Activated CD8-positive, alpha-beta memory T cell treated with anti-CD3 and anti-CD28 coated beads, Interleukin-2, amount 50 U/mL, for 4 hours (primary cell): ENCODE measurements at places on chromosomes 4 and X.

DNA sequence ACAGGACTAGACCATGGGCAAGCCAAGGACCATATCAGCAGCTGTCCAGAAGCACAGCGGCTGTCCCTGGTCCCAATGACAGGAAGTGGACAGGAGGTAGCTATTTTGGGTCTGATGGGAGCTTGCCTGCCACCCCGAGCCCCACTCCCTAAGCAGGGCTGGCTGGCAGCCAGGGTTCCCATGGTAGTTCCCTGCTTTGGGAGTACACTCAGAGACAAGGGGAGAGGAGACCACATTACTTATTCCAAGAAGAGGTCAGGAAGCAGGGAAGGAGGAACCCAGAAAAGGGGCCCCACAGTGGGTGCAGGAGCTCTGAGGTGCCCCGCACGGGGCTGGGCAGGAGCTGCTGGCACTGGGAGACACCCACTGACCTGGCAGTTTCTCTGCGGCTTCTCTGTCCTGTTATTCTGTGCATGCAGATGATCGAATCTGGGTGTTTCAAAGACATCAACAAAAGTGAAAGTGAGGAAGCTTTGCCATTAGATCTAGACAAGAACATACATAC is 36.3 kb downstream of the HTT-AS start:
- no peak for DNase-seq

DNA sequence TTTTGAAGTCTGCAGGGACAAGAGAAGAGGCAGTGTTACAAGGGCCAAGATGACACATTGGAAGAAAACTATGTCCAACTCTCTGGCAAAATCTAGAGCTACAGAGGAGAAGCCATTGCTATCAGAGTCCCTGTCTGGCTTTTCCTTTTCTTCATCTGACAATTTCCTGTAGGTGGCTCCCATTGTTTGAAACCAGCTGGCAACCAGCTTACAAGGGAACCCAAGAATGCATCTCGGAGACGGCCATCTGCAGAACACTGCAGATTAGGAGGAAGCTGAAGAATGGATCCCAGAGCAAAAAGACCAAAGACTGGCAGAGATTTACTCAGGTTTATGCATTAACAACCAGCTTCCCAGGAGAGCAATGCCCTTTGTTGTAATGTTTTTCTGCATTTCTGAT is 216.2 kb upstream of the CTSO start:
- DNase-seq = no peak

GRCh38 chrX:17021851-17022604 is 75.6 kb downstream of the REPS2 start:
- no peak for DNase-seq

- no peak for DNase-seq
Observed at GRCh38 chr4:77797239-77797638, 21.9 kb downstream of the CNOT6L start.

- DNase-seq = no peak
Observed at GRCh38 chr4:91359041-91360031, 944.4 kb upstream of the GRID2 start.
